ENCODE measurements at places on chromosomes 6 and 20.

DNA sequence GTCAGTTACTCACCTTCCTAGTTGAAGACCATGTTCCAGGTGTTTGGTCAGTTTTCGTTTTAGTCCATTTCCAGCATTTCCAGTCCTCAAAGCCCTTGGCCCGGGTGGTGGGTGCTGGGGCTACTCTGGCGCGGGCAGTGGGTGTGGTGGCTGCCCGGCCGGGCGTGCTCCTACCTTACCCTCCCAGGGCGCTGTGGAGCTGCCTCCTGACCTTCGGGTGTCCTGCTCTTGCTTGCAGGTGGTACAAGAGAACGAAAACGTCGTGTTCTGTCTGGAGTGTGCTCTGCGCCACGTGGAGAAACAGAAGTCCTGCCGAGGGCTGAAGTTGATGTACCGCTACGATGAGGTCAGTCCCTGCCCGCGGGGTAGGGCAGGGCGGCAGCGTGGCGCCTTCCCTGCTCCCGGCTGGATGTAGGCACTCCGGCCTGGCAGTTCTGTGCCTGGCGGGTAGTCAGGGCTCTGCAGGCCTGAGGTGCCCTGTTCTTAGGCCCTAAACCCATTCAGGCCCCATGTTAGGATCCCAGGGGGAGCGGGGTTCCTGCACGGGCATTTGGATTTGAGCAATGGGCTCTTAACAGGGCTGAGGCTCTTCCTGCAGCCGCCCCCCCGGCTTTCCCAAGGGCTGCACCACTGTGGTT lies 145.8 kb downstream of the DTNBP1 start:
- no peak for DNase-seq

DNA sequence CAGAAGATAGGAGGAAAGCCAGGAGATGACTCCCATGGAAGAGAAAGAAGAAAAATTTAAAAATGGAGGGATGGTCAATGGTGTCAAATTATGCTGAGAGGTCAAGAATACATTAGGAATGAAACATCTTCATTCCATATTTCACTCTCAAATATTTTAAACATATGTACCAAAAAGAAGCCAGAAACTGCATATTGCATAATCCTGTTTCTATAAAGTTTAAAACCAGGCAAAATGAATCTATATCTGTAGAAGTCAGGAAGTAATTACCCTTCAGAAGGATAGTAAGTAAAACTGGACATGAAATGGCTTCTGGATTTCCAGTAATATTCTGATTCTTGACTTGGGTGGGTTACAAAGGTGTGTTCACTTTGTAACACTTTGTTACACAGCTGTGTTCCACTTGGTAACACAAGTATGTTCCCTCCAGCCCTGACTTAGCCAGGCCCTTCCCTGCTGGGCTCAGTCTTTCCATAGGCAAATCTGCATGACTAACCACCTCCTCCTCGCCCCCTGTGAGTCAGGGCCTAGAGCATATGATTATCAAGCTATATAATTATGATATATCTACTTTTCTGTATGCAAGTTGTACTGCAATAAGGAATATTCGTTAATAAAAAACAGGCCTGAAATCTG lies 20.2 kb upstream of the C6orf141 start:
- DNase-seq, result no peak

- DNase-seq, result no peak
Observed at GRCh38 chr6:36963451-36964290, 9.1 kb downstream of the PI16 start.

GRCh38 chr6:108561742-108562502 lies 1.2 kb downstream of the FOXO3 start:
- DNase-seq, result peak; percentile 7

- no peak for DNase-seq
Observed at GRCh38 chr6:160735523-160735922, 33.5 kb downstream of the PLG start.

DNA sequence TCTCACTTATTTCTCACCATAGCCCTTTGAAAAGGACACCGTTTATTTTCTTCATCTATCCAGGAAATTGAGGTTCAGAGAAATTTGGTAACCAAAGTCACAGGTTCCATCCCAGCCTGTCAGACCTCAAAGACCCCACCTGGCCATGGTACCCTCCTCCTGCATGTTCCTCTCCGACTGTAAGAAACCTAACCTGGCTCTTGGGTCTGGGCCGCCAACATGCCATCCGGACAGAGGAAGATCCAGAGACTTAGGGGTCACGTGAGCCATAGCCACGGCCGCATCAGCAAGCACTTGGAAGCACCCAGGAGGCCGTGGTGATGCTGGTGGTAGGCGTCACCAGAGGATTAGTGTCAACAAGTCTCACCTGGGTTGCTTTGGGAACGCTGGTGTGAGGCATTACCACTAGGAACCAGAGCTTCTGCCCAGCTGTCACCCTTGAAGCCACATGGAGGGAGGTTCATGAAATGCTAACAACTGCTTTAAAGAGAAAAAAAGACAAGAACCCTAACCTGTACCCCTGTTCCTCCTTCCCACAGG lies 177.1 kb downstream of the EYA2 start:
- DNase-seq, result no peak

DNA sequence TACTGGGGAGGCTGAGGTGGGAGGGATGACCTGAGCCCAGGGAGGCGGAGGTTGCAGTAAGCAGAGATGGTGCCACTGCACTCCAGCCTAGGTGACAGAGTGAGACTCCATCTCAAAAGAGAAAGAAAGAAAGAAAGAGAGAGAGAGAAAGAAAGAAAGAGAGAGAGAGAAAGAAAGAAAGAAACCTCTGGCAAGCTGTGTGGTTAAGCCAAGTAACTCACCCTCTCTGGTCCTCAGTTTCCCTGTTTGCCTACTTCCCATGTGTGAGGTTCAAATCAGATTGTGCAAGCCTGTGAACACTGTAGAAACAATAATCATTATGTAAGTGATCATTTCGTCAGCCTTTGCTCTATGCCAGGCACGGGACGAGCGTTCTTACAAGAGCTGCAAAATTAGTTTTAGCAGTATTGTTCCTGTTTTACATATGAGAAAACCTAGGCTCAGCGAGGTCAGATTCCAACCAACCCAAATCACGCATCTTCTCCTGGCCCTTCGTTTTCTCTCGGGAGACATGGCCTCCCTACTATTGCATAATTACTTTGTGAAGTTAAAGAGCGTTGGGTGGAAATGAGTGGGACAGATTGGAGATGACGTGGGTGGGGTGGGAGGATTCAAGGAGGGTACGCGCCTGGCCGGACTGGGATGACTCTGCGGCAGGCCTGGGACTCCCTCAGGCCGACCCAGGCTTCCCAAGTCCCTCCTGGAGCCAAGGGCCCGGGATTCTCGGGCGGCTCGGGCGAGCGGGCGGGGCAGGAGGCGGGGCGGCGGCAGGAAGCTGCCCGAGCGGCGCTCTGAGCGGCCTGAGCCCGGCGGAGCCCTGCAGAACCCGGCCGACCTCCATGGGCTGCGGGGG lies at the start of gene SNX21:
Gene SNX21 (plus strand): TSS at position 770 of the 853 bp plus-strand sequence. CDS start 121 bp downstream, outside the sequence.
- DNase-seq, result no peak
